Stimulated activated CD8-positive, alpha-beta memory T cell treated with anti-CD3 and anti-CD28 coated beads, Interleukin-4, amount 100 ng/mL, for 1 hour (primary cell): ENCODE measurements at places on chromosomes 12 and 14.

DNA sequence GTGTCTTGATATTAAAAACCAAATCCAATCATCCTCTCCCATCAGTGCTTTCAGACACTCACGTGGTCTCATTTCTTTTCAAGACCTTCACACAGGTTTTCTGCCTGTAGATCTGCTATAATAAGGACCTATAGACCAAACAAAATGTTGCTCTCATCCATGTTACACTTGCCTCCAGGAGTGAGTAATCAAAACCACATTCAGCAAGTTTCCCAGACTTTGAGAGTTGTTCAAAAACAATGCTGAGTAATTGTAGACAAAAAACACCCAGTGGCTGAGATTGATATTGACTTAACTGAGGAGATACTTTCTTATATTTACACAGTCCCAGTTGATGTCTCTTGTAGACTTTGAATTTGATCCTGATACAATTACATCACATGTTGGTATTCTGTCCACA, 383.1 kb downstream of the TMEM132D start:
- no peak for DNase-seq

- no peak for DNase-seq
These were observed 481.4 kb downstream of the TRHDE start for GRCh38 chr12:72753571-72753970.

- DNase-seq, result no peak
These were observed 13.7 kb upstream of the SERPINA3 start for GRCh38 chr14:94598506-94598815.

- DNase-seq, result no peak
These were observed 165.6 kb downstream of the HELB start for GRCh38 chr12:66467932-66468331.

DNA sequence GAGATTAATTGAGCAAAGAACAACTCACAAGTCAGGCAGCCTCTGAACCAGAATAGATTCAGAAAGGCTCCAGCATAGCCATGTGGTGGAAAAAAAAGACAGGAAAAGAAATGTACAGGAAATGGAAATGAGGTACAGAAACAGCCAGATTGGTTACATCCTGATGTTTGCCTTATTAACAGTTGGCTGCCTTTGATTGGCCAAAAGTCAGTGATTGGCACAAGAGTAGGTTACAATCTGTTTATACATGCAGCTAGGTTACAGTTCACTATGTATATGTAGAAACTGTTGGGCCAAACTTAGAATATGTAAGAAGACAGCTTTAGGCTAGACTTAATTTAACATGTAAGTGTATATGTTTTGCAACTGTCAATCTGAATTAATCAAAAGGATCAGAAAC, 118.9 kb downstream of the UNC79 start:
- no peak for DNase-seq
